ENCODE measurements at places on chromosomes 3 and 15.

- no peak for DNase-seq
- no peaks in the 10 kb centered on the region for H3K36me3 ChIP-seq
- no peaks in the 10 kb centered on the region for H3K27me3 ChIP-seq
These were observed 254.0 kb upstream of the GPR149 start for GRCh38 chr3:154684021-154684420.

DNA sequence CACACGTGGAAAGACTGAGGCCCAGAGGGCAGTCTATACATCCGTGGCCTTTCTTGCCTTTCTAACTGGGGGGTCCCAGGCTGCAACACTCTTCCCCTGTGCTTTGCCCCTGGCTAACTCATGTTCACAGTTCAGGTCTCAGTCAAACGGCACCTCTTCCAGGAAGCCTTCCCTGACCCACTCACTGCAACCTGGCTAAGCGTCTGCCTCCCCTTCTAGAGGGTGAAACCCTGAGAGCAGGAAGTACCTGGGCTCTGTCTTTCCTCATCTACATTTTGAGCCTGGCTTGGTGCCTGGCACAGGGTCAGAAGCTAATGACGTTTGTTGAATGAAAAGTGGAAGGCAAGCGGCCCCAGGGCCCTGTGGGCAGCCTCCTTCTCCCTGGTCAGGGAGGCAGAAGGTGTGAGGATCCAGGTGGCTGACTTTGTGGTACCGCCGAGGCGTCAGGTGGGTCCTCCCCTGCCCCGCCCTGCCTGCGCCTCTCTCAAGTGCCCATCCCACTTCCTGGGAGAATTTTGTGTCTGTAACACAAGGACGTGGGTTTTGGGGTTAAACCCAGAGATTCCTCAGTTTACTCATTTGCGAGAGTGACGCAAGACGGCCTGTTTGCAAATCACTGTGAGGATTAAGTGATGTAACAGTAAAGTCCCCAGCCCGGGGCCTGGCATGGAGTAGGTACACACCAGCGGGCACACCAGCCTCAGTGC lies 32.1 kb downstream of the DNASE1L3 start:
- no peak for DNase-seq
- peaks cover 13% of the 10 kb centered on the region for H3K4me1 ChIP-seq
- no peaks in the 10 kb centered on the region for H3K36me3 ChIP-seq
- H3K27ac ChIP-seq = no peak overlapping the region

GRCh38 chr15:63156755-63157117 lies 541 bp downstream of the RPS27L start:
- H3K4me1 ChIP-seq = no peaks in the 10 kb centered on the region
- no peak for DNase-seq
- H3K4me3 ChIP-seq = peak overlapping the region; percentile 71
- H3K36me3 ChIP-seq = no peaks in the 10 kb centered on the region
- H3K27me3 ChIP-seq = no peaks in the 10 kb centered on the region
- peak overlapping the region; percentile 97 for H3K27ac ChIP-seq

DNA sequence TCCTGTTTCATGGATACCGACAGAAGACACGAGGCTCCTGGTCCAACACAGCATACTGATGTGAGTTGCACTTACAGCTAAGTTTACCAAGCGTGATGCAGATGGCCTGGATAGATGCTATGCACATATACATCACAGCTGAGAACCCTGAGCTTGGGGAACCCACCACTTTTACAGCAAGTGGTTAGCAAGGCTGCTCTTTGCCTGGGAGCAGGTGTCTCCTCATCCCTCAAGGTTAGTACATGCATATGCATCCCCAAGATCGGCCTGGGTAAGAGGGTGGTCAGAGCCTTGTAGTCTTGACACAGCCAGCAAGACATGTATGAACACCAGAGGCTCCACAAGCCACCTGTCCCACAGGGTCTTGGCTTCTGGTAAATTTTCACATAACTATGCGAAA lies 28.3 kb downstream of the LRRC2 start:
- H3K4me1 ChIP-seq = no peaks in the 10 kb centered on the region
- no peak overlapping the region for H3K4me3 ChIP-seq
- H3K27me3 ChIP-seq = no peaks in the 10 kb centered on the region
- no peak for DNase-seq

GRCh38 chr3:196938576-196938975 lies 3.8 kb downstream of the NCBP2 start:
- H3K4me3 ChIP-seq = no peak overlapping the region
- H3K4me1 ChIP-seq = peaks cover 6% of the 10 kb centered on the region
- no peak for DNase-seq
- peaks cover 3% of the 10 kb centered on the region for H3K36me3 ChIP-seq
- no peak overlapping the region for H3K27ac ChIP-seq

DNA sequence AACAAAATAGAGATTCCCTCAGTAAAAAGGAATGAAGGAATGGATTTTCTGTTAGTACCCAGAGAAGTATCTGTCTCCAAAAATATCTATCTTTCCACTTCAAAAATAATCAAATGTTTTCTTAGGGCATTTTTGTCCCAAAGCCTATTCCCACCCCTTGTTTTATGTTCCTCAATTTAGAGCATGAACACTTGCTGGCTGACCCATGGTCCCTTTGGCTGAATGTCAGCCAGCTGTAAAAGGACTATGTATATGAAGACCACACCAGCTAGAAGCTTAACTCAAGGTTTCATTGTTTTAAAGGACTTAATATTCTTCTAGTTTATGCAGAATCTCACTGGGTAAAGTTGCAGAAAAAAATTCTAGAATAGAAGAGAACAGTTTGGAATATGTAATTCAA lies 931.2 kb downstream of the MCTP2 start:
- peak overlapping the region; percentile 64 for H3K27ac ChIP-seq
- no peaks in the 10 kb centered on the region for H3K4me1 ChIP-seq
- H3K4me3 ChIP-seq = no peak overlapping the region
- no peak for DNase-seq
- no peaks in the 10 kb centered on the region for H3K27me3 ChIP-seq

DNA sequence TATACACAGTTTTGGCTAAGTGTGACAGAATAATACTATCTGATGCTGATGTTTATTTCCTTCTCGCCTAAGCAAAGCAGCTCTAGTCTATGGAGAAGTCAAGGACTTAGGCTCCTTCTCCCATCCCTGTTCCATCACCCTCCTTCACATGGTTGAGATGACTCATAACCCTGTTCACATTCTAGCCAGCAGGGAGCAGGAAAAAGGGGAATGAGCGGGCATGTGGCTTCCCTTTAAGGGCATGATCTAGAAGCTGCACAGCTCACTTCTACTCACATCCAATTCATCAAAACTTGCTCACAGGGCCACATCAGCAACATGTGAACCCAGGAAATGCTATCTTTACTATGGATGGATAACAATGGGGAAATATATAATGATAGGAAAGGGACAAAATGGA lies 40.9 kb downstream of the CBLB start:
- no peak overlapping the region for H3K27ac ChIP-seq
- H3K27me3 ChIP-seq = no peaks in the 10 kb centered on the region
- DNase-seq = no peak
- H3K36me3 ChIP-seq = no peaks in the 10 kb centered on the region
